ENCODE measurements at places on chromosomes 7 and 10. TPM values are rescaled to one million over a fixed set of nuclear protein-coding genes. Genes with fewer than 3 reads are reported as not detected.

Gene CDHR1
- 0.26 TPM for total RNA-seq

Gene TFR2
- total RNA-seq: not detected

Gene KRIT1
- total RNA-seq: 16.7 TPM

Gene CNTNAP2
- 1.3 TPM for total RNA-seq

Gene TMEM184A
- not detected for total RNA-seq

Gene EN2
- total RNA-seq: under 0.01 TPM

Gene PTEN
- total RNA-seq: 82.0 TPM

Gene TMEM178B
- under 0.01 TPM for total RNA-seq

Gene CD36
- total RNA-seq: 0.77 TPM

Gene TRIM73
- total RNA-seq: under 0.01 TPM

Gene PARG
- total RNA-seq: 13.7 TPM

Gene POLL
- 14.2 TPM for total RNA-seq

Gene SEM1
- 160 TPM for total RNA-seq

Gene GPR26
- not detected for total RNA-seq

Gene MLXIPL
- total RNA-seq: 0.34 TPM

Gene C1QL3
- total RNA-seq: not detected

Gene GNG11
- total RNA-seq: 68.2 TPM

Gene GRM3
- not detected for total RNA-seq

Gene MUC3A
- total RNA-seq: not detected

Gene NAT16
- total RNA-seq: not detected

Gene GPR158
- total RNA-seq: 0.09 TPM

Gene SYT15
- total RNA-seq: 2.2 TPM

Gene ANKRD2
- total RNA-seq: not detected

Measured in pericardium fibroblast (primary cell).